ENCODE measurements at places on chromosomes 2 and 18.

DNA sequence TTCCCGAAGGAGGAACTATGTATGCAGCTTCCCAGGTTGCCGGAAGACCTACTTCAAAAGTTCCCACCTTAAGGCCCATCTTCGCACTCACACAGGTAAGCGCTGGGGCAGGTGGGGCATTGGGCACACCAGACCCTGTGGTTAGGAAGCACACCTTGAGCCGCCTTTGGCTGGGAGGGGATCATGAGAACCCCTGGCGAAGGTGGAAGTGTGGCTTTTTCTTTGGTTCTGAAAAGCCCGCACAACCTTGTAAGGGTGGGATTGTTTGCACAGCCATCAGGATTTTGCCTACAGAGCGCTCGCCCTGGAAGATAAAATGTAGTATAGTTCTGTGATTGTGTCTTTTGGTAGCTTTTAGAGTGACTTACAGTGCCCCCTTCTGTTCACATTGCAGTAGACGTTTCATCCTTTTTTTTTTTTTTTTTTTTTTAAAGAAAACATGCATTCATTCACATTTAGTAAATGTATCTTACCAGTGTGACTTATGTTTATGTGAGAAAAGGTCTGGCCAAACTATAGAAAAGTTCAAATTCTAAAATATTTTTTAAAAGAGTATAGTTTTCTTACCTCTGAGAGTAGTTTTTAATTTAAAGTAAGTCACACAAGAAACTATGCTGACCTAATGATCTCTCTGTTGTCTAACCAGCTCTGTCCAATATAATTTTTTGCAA lies 5.3 kb downstream of the KLF11 start:
- no peak for DNase-seq

DNA sequence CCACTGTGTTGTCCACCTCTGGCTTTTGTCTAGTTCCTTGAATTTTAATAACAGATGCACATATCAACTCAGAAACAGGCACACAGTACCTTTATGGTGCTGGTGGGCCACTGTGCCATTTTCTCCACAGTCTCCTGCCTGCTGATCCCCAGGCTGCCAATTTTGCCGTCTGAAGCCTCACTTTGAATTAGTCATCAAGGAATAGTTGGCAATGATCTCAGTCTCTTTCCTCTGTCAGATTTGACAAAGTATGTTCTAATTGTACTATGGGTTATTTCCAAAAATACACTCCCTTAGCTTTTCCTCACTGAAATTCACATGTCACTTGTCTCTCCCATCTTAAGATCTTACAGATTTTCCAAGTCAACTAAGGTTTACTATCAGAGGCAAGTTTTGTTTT lies 140.7 kb downstream of the ZNF516 start:
- DNase-seq: no peak

GRCh38 chr18:13661779-13662256 lies 64.5 kb downstream of the FAM210A start:
- DNase-seq: no peak

DNA sequence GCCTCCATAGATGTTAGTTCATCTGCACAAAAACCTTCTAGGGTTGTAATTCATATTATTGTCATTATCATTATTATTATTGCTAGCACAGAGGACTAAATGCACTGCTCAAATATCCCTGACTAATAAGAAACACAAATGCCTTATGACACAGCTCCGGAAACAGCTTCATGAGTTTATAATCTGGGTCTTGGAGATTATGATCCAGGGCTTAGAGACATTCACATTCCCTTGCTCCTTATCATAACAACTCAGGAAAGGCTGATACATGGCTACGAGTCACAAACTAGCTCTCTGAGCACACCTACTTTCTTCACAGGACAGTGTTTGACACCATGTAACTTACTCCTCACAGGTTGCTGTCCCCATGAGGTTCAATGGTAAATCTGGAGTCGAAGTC lies 102.2 kb upstream of the TTC39C start:
- DNase-seq: no peak

GRCh38 chr18:27005589-27005988 lies 140.1 kb upstream of the AQP4 start:
- DNase-seq: no peak

GRCh38 chr2:60839126-60839813 lies 42.1 kb upstream of the REL start:
- DNase-seq: peak; percentile 95

- DNase-seq: no peak
Observed at GRCh38 chr18:48059455-48060010, 129.1 kb upstream of the SMAD2 start.

DNA sequence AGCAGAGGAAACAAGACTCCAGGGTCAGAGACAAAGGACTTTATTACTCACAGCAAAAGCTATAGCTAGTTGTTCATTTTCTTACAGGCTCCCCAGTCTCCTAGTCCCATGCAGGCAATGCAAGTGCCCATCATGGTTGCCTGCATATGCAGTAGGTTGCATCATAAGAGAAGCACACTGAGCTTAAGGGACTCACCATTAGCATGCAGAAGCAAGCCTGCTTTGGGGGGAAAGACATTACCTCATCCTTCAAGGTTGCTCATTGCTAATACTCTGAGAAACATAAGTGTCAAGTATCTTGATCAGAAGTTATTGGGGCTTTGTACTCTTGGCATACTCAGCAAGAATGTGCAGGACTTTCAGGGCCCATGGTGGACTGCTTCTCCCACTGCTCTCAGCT lies 114.6 kb upstream of the CCDC68 start:
- DNase-seq: no peak

- DNase-seq: no peak
Observed at GRCh38 chr2:179749210-179749609, 112.2 kb downstream of the ZNF385B start.

- DNase-seq: no peak
Observed at GRCh38 chr18:57915865-57916582, 112.9 kb upstream of the ATP8B1 start.

DNA sequence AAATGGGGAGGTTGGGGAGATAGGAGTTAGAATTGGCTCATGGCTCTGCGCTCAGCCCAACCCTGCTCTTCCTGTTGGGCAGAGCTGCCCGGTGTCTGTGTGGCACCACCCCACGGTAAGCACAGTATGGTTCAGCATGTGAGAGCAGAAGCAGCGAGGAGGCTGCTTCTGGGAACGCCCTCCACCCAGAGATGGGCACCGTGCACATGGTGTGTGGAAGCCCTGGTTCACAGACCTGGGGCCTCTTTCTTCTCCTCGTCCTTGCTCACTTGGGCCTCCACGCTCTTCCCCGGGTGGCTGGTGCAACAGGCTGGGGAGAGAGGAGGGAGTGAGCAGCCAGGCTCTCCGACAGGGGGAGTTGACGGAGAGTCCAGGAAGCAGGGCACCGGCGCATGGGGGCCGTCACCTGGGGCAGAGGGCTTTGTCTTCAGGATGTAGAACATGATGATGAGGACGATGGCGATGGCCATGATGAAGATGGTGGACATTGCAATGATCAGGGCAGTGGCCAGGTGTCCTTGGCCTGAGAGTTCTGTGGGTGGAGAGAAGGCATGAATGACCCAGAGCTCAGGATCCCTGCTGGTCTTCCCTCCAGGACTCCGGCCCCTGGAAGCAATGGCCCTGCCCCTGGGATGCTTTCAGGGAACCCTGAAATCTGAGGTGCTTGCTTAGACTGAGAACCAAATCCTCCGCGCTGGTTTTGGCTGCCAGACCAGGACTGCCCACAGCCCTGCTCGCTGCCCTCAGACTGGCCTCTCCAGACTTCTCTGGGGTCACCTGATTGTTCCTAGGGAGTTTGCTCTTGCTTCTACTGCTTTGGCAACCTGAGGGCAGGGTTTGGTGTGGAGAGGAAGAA lies 78.3 kb downstream of the EDAR start:
- DNase-seq: no peak

DNA sequence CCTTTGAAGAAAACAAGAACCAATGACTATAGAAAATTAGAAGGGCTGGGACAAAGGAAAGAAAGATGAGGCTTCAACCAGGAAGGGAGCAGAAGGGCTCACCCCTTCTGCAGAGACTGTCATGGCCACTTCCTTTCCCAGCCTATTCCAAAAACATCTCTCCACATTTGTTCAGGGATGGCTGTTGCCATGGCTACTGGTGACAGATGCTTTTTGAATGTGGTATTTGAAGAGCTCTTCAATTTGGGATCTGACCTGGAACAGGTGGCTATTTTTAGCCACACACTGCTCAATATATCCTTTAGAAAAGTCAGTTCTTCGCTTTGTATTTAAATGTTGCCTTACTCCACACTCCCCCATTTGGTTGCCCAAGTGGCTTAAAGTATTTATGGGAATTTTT lies 64.1 kb upstream of the LCLAT1 start:
- DNase-seq: no peak

DNA sequence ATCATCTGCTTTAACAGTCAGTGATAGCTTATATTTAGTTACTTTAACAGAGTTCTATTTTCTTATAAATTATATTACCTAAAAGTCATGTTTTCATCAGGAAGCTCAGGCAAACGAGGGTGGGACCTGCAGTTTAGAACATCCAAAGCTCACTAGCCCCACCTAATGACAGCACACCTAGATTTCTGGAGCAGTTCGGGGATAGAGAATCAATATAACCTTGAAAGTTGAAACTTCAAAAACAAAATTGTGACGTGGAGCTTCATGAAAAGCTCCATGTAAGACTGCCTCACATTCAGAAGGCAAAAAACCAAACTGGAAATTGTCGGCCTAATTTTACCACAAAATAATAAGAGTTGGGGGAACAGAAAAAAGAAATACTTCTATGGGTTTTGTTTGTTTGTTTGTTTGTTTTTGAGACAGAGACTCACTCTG lies 185.9 kb upstream of the CCDC150 start:
- peak; percentile 44 for DNase-seq

DNA sequence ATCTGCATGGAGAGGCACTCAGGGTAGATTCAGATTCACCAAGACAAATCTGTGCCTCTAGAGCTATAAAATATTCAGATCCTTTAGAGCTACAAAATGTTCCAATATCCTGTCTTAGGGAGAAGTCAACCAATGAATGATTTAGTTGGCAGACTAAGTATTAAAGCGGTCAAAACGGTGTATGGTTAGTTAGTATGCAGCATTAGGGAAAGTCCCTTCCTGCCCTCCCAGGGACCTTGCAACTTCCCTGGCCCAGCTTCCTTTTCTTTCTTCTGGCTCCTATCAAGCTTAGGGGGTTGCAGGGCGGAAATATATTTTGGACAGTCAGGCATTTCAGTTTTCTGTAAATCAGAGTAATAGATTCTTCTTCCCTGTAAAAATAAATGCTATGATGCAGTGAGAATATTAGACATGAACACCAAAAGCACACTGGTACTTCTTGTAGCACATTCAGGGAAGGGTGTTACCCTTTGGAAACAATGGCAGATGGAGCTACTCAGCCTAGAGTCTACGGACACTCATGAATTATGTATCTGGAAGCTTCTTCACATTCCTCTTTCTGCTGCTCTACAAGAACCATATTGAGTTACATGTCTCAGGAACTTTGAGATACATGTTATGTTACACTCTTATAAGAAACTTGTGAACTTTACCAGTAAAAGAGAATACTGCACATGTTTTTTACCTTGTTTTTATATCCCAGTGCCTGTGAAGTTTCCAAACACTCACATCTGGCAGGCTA lies 45.7 kb downstream of the CCDC93 start:
- DNase-seq: no peak

GRCh38 chr2:96262306-96262705 lies 3.5 kb downstream of the TMEM127 start:
- DNase-seq: no peak

GRCh38 chr2:188571543-188572303 lies 280.0 kb downstream of the GULP1 start:
- DNase-seq: no peak

GRCh38 chr18:60347526-60348045 lies 25.0 kb downstream of the MC4R start:
- DNase-seq: no peak

DNA sequence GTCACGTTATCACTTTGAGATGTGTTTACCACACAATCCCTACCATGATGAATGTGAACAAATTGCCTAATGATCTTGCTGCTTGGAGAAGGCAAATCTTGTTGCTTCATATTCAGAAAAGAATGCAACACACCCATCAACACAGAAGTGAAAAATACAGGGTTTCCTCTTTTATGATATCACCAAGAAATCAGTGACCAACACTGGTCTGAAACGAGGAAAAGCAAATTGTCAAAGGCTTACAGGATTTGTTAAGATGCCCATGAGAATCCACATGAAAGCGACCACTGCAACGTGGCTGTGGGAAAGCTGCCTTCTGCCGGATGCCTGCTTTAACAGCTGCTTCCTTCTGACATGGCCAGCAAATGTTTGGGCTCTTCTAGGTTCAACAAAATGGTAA lies 397.6 kb upstream of the LRATD1 start:
- DNase-seq: no peak

GRCh38 chr2:55012672-55013484 lies 37.4 kb downstream of the RTN4 start:
- no peak for DNase-seq

GRCh38 chr2:227881866-227882517 lies 10.6 kb downstream of the DAW1 start:
- DNase-seq: peak; percentile 44

DNA sequence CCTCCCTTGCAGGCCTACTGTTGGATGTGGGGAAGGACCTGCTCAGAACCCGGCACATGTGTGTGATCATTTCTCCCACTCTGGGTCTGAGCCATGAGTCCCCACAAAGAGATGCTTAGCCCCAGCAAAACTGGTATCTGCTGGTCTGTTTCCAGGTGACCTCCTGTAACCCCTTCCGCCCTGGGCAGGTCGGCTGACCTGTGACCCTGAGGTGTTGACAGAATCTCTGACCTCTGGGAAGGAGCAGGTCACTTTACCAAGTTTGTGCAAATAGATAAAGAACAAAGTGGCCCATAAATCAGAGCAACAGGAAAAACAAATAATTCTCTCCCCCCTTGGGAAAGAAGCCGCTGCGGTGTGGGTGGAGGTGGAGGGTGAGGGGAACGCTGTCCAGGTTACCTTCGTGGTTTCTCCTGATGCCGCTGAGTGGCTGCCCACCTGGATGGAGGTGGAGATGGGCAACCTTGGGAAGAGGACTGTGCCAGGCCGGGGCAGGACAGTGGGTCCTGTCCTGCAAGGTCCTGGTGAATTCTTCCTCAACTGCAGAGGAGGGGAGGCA lies 174.0 kb upstream of the MYCN start:
- no peak for DNase-seq

DNA sequence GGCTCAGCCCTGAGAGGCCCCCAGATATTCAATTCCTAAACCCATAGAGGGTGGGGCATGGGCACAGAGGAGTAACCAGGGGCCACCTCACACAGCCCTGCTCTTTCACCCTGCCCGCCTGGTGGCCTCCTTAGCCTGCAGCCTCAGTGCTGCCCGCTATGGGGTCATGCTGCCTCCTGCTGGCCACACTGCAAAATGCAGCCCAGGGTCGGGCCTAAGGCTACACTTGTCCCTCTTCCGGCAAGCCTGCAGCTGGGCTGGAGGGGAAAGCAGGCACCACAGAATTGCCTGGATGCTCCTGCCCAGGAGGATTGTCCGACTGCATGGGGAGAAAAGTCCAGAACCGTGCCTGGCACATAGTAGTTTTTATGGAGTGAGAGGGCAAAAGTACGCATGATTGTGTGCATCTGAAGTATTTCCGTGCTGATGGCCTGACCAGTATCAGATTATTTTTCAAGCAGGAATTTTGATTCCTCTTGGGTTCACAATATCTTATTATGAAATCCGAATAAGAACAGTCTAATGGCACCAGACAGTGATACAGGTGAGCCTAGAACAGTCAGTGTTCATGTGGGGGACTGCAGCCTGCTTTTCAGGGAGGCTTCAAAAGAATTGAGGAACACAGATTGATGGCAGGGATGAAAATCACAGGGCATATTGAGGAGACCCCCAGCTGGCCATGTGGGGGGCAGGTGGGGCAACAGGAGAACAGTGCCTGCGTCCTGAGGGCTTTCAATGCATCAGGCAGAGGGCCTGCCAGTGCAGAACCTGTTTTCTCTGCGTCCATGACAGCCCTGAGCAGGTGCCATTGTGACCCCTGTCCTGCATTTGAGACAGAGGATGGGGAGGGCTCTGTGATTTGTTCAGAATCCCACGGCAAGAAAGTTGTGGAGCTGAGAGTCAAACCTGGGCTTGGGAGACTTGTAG lies 51.2 kb upstream of the ALPP start:
- DNase-seq: peak; percentile 27
